ENCODE measurements at places on chromosomes 11 and 22. TPM values are rescaled to one million over a fixed set of nuclear protein-coding genes. Genes with fewer than 3 reads are reported as not detected.

TCN1 gene
- not detected for polyA plus RNA-seq

TBRG1 gene
- polyA plus RNA-seq: 28.9 TPM

SCGB2A2 gene
- polyA plus RNA-seq: 0.40 TPM

- DNase-seq: no peak
Observed at GRCh38 chr11:92769112-92769511, 200.3 kb upstream of the MTNR1B start.

- no peak for DNase-seq
Observed at GRCh38 chr11:115439969-115440540, 64.2 kb downstream of the CADM1 start.

DNA sequence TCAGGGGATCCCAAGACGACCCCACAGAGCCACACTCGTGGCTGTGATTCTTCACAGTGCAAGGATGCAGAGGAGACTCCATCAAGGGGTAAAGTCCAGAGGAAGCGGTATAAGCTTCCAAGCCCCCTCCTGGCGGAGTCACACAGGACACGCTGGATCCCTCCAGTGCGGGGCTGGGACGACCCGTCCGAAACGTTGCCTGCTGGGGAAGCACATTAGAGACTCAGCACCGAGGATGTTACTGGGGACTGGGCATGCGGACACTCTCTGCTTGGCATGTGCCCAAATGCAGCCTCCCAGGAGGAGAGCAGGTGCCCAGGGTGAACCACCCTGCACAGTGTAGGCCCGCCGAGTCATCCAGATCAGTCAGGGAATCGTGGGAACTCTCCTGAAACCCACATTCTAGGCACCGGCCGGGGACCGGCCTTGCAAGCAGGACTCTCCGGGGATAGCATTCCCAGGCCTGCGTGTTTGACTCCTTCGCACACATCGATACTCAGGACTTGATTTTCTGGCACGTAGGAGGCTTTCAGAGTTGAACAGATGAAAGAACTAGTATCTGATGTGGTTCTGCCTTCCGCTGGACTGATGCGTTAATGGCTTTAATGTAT lies 229.8 kb downstream of the TBC1D22A start:
- no peak for DNase-seq

- DNase-seq: no peak
Observed at GRCh38 chr22:39800790-39801520, 92.6 kb downstream of the ENTHD1 start.

DNA sequence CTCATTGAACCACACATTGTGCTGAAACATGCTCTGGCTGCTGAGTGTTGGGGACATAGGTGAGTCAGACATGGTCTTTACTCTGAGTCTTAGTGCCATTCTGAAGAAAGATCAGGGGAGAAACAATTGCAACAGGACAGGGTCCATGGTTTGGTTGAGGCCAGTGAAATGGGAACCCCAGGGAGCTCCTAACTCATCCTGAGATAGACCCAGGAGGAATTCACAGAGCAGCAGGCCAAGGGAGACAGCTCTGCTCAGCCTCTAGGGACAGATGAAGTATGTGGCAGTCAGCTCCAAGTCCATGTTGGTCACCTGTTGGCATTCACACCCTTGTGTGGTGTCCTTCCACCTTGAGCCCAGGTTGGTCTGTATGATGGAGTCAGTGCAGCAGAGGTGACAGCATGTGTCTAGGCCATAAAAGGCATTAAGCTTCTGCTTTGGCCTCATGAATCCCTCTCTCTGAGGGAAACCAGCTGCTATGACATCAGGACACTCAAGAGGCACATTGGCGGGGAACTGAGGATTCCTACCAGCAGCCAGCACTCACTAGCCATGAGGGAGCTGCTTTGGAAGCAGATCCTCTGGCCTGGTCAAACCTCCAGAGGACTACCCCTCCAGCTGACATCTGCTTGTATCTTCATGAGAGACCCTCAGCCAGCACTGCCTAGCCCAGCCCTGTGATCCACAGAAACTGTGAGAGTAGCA lies 50.3 kb upstream of the MYEOV start:
- DNase-seq: no peak

GRCh38 chr11:68551223-68551622 lies 90.7 kb downstream of the PPP6R3 start:
- DNase-seq: no peak

- no peak for DNase-seq
Observed at GRCh38 chr11:131633921-131634715, 263.7 kb downstream of the NTM start.

- DNase-seq: no peak
Observed at GRCh38 chr11:128420951-128421350, 166.4 kb downstream of the ETS1 start.

GRCh38 chr11:45817191-45817590 lies 12.2 kb downstream of the SLC35C1 start:
- DNase-seq: no peak

DNA sequence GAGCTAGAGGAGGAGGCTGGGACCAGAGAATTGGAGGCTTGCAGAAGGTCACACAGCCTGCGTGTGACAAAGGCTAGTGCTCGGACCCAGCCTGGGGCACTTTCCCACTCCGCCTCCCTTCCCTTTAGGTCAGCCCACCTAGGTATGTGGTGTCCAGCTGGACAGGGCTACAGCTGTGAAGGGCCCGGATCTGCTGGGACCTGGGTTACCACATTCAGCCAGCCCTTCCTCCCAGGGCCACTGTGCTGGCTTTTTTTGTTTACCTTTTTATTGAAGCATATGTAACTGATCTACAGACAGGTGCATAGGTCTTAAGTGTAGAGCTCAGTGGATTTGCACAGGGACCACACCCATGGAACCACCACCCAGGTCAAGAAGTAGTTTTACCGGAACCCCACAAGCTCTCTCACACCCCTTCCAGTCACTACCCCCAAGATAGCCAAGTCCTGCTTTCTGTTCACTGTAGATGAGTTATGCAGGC lies 8.7 kb downstream of the CAPN5 start:
- no peak for DNase-seq

DNA sequence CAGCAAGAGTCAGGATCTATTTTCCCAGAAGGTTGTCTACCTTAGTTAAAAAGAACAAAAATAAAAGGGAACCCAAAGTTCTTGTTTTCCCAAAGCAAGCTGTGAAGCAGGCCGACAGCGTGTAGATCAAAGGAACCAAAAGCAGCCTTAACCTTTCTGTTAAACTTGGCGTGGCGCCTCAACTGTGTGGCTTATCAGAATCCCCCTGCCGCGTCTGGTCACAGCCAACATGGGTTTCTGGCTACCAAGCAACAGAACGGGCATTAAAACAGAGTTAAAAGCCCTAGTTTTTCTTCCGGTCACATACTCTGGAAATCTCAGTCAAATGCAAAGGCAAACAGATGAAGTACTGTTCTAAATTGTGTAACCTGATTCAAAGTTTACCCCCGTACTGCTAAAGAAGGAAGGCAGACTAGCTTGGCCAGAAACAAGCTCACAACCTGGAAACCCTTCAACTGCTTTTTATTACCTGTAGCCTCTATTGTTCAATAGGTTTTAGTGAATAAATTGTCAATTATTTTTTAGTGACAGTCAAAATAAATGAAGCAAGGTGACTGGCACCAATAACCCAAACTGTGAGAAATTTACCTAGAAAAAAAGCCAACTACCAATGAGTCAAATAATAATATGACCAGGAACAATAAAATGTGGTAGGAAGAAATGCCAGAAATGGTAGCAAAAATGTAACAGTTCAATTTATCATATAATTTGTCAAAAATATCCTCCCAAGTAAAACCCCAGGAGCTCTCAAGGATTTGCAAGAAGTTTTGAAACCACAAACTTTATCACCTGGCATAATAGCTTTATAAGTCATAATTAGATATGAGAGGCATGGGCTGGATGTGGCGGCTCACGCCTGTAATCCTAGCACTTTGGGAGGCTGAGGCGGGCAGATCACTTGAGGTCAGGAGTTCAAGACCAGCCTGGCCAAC lies 21.4 kb downstream of the CHKA start:
- DNase-seq: peak; percentile 99

DNA sequence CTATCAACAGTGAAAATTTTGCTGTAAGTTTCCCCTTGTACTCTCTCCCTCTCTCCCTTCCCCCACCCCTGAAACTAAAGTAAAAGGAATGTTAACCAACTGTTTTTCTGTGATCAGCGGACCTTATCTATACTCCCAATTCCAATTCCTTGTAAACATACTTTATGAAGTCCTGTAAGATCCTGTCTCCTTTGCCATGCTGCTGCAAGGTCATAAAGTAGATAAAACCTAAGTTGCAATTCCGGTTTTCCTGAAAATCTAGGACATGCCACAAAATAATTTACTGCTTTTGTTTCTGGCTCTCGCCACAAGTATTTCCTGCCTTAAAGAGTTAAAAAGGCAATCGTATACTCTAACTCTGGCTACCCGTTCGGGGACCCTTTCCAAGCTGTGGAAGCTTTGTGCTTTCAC lies 1469.0 kb downstream of the LRRC4C start:
- no peak for DNase-seq

GRCh38 chr11:68122936-68123539 lies 1.9 kb upstream of the CHKA start:
- peak; percentile 75 for DNase-seq

- no peak for DNase-seq
Observed at GRCh38 chr22:37267661-37268413, 14.5 kb upstream of the CYTH4 start.

DNA sequence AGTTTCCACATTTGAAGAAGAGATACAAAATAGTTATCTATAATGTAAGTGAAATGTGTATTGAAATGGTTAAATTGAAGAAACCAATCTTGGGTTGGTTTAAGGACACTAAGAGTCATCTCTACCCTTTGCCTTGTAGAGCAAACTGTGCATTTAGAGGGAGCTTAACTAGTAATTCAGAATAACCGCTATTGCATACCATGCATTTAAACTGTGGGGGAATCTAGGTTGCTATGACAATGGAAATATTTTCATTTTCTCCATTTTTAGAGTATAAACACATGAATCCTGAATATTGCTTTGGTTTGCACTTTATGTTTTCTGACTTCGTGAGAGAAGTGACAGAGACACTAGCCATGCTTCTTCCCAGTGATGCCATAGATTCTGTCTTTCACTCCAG lies 39.7 kb downstream of the FAT3 start:
- DNase-seq: no peak

DNA sequence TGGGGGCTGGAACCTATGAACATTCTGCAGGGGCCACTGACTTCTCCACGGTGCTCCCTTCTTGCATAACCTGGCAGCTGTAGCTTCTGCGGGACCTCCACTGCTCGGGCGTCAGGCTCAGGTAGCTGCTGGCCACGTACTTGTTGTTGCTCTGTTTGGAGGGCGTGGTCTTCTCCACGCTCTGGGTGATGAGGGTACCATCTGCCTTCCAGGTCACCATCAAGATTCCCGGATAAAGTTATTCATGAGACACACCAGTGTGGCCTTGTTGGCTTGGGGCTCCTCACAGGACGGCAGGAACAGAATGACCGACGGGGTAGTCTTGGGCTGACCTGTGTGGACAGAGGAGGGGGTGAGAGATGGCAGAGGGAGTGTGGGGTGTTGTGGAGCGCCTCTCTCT lies 6.5 kb upstream of the DRICH1 start:
- DNase-seq: no peak

GRCh38 chr11:34836958-34837856 lies 79.0 kb downstream of the APIP start:
- DNase-seq: peak; percentile 50

DNA sequence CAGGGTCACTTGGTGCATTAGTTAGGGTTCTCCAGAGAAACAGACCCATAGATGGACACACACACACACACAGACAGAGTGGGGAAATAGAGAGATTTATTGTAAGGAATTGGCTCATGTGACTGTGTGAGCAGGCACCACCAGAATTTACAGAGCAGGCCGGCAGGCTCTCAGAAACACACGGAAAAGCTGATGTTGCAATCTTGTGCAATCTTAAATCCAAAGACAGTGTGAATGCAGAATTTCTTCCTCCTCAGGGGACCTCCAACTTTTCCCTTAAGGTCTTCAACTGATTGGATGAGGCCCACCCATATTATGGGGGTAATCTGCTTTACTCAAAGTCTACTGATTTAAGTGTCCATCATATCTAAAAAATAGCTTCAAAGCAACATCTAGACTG lies 49.8 kb downstream of the APIP start:
- DNase-seq: no peak

DNA sequence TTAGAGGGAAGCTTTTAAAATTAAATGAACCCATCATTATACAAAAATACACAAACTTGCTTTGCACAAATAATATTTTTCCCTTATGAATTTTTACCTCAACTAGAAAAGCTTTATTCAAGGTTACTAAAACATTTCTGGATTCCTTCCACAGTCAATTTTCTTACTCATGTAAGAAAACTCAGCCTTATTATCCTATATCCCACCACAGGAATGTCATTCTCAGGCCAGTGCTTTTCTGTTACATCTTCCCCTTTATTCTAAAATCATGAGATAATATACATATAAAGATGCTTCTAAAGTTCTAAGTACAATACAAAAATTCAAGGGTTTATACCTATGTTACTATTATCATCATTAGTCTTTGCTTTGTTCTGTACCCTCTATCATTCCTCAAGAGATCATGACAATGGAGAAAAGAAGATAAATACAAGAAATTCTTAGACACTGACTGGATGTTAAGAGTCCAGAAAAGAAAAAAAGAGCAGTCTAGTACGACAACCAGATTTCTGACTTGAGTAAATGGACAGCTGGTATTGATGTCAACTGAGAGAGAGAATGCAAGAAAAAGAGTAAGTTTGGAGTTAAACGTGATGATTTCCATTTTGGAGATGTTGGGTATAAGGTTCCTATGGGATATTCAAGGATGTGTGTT lies 60.3 kb downstream of the MTMR2 start:
- DNase-seq: no peak

- DNase-seq: peak; percentile 93
Observed at GRCh38 chr11:57711414-57712255, at the start of gene MED19. TSS of gene MED19 (minus strand) at chr11:57712215. CDS start at chr11:57712179, 36 bp downstream.

DNA sequence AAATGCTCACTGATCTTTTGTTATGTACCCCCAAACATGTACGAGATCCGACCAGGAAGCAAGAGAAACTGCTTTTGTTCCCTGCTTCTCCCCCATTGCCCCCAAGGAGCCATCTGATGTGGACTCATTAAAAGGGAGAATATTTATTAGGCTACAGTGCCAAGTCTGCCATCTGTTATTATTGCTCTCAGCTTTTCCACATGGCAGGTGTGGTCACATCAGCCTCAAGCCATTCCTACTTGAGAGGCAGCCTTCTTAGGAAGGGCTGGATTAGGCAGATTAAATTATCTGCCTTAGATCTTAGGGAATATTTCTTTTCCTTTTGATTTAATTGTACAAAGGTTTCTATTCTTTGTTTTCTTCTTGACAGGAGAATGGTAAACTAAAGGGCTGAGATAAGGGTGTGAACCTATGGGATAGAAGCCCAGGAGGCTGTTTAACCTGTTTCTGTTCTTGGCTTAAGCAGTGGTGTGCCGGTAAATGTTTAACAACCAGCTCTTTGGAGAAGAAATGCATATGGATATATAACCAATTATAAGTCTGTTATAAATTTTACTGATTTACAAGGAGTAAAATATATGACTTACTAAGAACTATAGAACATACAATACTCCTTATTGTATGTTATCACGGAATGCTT lies 88.8 kb downstream of the PDHX start:
- DNase-seq: no peak

- no peak for DNase-seq
Observed at GRCh38 chr11:47589118-47589517, 2.6 kb downstream of the FAM180B start.
